ENCODE measurements at places on chromosomes 4 and X.

DNA sequence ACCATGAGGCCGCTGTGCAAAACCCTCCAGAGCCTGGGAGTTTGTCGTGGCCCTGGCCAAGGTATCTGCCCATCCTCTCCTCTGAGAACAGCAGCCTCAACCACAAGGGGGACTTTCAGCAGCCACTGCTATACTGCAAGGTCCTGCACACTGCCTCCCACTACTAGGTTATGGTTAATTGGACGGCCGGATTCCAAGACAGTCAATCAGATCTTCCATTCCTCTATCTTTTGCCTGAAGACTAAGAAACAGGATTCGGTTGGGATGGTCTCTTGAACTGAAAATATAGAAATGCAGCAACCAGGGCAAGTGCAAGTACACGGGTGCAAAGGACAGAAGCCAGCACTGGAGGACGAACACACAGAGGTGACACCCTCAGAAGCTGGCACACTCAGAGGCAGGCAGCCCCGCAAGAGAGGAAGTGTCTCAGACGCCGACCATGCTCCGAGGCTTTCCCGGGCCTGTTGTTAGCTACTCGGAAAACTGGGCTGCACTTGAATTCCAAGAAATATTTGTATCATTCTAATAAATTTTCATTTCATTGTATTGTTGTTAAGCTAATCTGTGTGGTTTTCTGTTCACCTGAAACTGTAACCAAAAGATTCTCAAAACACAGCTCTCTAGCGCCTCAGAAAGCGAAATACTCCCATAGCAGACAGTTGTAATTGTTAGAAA is 63.3 kb downstream of the AFAP1 start:
- no peak for DNase-seq

- DNase-seq = no peak
Observed at GRCh38 chrX:152822383-152823086, 8.0 kb downstream of the CETN2 start.

DNA sequence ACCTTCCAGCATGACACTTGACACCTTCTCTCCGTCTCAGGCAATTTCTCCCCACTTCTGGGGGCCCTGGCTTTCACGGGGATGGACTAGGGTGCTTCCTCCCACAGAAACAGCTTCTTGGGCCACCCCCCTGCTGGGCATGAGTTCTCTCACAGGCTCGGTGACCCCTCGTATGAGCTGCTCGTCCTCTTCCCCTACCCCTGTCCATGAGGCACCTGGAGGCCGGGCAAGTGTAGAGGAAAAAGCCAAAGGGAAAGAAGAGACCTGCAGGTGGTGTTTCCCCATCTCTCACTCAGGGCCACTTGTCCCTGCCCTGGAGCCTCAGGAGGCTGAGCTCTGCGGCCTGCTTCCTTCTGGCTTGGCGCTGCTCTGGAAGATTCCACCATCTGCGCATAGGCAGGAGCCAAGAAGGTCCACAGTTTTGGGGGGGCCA is 1.9 kb upstream of the RGS12 start:
- no peak for DNase-seq

DNA sequence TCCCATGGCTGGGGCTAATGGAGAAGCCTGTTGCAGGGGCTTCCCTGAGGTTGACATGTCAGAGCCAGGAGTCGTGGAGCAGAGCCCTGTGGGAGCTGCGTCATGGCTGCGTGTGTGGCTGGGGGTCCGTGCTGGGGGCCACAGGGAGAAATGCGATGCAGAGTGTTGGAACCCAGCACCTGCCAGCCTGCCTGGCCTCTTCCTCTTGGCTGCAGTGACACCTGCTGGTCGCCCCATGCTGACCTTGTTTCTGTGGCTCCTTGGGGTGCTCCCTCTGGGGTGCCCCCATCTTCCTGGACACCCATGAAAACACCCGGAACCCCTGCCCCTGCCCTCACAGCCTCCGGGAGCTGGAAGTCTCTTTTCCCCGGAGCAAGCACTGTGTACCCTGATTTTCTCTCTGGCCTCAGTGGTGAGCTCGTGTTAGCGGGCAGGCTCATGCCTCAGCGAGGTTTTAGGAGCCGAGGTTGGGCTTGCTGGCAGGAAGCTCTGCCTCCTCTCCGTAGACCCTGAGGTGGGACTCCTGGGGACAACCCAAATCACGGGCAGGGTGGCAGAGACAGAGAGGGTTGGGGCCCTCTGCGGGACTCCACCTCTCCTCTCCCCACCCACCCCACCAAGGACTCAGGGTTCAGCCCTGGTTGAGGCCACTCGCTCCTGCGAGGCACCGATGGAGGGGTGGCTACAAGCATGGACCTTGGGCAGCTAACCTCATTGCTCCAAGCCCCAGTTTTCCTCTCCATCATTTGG is 103.7 kb downstream of the SORCS2 start:
- no peak for DNase-seq

- no peak for DNase-seq
Observed at GRCh38 chr4:100823993-100824323, 306.1 kb upstream of the EMCN start.

DNA sequence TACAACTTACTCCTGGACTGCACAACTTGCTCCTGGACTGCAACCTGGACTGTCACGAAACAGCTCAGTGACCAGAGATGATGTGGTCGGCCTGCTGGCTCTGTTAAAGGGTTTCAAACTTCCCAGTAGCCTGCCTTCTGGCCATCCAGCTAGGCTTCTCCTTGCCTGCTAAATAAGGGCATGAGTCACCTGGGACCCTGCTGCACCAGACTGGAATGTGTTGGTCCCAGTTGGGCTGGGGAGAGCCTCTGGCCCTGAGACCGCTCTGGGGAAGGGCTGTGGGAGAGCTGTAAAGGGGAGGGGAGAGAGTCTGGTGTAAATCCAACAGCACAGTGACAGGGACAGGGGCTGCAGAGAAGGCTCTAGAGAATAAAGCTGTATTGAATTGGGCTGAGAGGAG is 165.8 kb downstream of the VSIG4 start:
- DNase-seq = no peak

- DNase-seq = peak; percentile 57
Observed at GRCh38 chrX:103214870-103215424, at the start of gene BEX4. Gene BEX4 (plus strand): TSS chrX:103215108. CDS start chrX:103216154, 1,046 bp downstream.

DNA sequence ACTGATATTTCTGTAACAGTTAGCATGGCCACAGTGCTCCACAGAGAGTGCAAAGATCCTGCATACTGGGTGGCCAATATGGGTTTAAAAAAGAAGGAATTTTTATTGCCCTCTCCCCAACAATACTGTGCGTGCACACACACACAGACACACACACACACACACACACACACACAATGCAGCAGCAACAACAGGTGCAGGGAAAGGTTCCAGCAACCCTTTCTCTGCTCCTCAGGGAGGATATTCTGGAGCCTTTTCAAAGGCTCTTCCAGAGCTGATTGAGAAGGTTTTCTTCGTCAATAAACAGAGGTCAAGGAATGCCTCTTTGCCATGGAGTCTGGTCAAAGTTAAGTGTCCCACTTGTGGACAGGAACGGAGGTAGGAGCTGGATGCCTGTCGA is 84.8 kb upstream of the ZFP42 start:
- no peak for DNase-seq

- DNase-seq = no peak
Observed at GRCh38 chr4:121053601-121054143, 18.7 kb downstream of the NDNF start.

GRCh38 chr4:11469650-11470437 is 41.1 kb upstream of the HS3ST1 start:
- no peak for DNase-seq

GRCh38 chrX:18924507-18925088 is 59.3 kb downstream of the PHKA2 start:
- no peak for DNase-seq

GRCh38 chr4:133598779-133599178 is 449.7 kb downstream of the PCDH10 start:
- DNase-seq = no peak
